ENCODE measurements at places on chromosomes 5 and 9.

GRCh38 chr5:145902421-145902820 lies 29.6 kb upstream of the GRXCR2 start:
- DNase-seq, result no peak

GRCh38 chr5:31720811-31721345 lies 81.9 kb downstream of the PDZD2 start:
- no peak for DNase-seq

GRCh38 chr5:4941161-4941560 lies 199.0 kb upstream of the ADAMTS16 start:
- no peak for DNase-seq

GRCh38 chr5:152568016-152568415 lies 162.9 kb upstream of the NMUR2 start:
- DNase-seq, result no peak

GRCh38 chr9:76415731-76416130 lies 21.5 kb upstream of the RFK start:
- no peak for DNase-seq

- DNase-seq, result no peak
These were observed 81.9 kb upstream of the SLC30A5 start for GRCh38 chr5:69011910-69012309.

DNA sequence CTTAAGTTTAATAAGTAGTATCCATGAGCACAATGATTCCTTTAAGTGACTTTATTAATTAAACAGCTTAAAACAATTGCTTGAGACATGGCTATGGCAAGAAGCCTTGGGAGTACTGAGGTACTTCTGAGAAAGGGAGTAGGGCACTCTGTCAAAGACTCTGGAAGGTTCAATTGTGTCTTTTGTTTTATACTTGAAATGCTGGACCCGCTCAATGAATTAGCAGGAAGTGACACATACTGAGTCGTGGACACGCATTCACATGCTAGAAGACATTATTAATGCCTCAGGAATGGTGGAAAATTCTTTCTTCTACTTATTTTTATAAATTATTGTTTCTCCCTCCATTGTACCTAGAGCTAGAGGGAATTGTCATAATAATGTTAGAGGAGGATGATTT lies 347.3 kb upstream of the ZNF608 start:
- DNase-seq, result no peak

DNA sequence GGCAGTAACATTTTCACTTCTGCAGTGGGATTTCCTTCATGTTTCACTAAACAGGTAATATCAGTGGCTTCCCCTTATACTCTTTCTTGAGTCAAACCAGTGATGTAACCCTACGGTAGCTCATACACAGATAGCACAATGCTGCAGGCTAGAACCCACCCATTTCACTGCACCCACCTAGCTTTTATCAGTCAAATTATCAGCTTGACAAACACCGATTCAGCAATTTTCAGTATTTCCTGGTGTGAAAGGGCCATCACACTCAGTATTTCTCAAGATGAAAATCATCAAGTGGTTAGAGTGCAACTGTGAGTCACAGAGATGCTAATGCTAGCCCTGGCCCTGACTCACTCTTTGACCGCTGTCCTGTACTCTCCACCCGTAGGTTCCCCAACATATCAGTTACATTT lies 242.3 kb upstream of the PTGER4 start:
- peak; percentile 24 for DNase-seq

DNA sequence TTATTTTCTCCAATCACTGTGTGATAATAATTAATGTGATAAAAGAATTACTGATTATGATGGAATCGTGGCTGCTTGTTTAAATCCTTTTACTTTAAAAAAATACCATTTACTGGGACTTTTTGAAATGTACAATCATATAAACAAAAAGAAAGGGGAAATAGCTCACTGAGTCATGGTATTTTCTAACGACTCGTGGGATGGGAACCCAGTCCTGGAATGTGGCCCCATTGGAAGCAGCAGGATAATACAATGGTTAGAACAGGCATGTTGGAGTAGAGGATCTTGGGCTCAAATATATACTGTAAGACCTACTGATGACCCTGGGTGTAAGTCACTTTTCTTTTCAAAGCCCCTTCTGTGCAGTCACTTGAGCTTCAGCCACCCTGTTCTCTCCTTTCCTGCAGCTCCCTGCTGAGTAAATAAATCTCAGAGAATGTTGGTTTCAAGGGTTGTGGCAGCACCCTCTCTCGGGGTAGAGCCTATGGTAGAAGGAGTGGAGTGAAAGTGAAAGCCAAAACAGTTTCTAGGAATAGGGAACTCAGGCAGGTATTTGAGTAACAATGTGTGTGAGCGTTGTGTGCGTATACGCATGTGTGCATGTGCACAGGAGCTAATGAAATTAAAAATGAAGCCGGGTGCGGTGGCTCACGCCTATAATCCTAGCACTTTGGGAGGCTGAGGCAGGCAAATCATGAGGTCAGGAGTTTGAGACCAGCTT lies 40.8 kb upstream of the LARP1 start:
- no peak for DNase-seq

GRCh38 chr5:132841305-132841704 lies 10.9 kb upstream of the SHROOM1 start:
- no peak for DNase-seq

DNA sequence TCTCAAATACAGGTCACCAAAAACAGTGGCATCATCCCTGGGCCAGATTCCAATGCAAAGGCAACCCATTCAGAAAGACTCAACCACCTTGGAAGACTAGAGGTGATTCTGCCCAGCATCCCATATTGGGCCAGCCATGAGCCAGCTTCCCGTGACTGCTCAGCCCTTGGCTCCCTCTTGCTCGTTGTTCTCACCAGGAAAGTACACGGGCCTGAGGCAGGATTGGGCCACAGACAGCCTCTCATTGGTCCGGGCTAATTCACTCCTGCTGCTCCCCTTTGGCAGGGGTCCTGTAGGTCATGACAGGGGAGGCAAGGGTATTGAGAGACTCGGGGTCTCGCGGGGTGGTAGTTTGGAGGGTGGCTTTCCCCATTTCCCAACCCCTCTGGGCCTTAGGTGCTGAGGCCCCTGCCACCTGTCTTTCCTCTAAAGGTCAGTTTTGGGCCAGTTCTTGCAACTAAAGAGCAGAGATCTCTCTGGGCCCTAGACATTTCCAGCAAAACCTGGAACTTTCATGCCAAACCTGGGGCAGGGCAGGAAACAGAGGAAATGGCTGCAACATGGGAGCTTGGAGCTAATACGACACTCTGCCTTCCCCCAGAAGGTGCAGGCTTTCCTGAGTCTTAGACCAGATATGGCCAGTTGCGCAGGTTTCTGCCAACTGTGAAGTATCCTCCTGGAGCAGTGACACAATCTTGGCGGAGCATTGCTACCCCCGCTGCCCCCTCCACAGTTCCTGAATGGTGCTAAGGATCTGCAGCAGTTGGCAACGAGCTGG lies 22.0 kb upstream of the FGFR4 start:
- no peak for DNase-seq

GRCh38 chr5:179797741-179798140 lies 4.0 kb downstream of the LTC4S start:
- DNase-seq, result no peak

DNA sequence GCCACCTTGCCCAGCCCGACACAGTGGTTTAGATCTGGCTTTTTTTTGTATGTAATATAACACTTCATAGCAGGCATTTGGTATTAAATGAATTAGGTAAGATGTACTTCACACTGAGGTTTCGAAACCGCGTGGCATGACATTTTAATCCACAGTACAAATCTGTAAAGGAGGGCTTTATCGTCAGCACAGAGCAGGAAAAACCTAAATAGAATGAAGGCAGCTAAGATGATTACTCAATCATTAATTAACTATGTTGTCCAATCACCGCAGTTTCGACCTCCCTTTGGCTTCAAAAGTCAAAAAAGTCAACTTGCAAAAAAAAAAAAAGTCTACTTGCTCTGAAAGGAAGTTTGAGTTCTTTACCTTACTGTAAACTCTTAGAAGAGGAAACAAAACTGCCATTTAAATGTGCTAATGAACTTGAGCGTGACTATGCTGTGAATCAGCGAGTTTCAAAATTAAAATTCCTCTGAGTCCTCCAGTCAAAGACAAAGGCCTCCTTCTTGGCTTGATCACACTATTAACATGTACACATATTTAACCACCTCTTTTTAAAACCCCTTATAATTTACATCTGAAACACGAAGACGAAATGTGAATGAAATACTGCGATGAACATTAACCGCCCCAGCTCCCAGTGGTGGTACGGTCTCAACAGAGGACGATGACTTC lies 698 bp upstream of the SEC24A start:
- DNase-seq, result no peak

GRCh38 chr9:84811072-84811750 lies 141.7 kb downstream of the NTRK2 start:
- DNase-seq, result no peak

DNA sequence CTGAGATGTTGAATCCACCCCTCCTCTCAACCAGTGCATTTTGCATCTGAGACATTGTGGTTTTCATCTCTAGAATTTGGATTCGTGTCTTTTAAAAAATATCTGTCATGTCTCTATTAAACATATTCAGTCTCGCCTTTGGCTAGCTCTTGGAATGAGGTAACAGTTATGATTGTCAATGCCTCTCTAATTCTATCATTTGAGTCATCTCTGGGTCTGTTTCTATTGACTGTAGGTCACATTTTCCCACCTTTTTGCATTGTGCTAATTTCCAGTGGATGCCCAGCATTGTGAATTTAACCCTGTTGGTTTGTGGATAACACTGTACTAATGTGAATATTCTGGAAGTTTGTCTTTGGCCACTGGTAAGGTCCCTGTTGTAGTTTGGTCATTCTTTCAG lies 8.4 kb upstream of the SLC6A3 start:
- no peak for DNase-seq

GRCh38 chr9:131739959-131740648 lies at the start of gene RAPGEF1:
Gene RAPGEF1, minus strand, starts transcription at chr9:131740076. Its CDS starts 246 bp downstream, at chr9:131739830.
- peak; percentile 77 for DNase-seq

DNA sequence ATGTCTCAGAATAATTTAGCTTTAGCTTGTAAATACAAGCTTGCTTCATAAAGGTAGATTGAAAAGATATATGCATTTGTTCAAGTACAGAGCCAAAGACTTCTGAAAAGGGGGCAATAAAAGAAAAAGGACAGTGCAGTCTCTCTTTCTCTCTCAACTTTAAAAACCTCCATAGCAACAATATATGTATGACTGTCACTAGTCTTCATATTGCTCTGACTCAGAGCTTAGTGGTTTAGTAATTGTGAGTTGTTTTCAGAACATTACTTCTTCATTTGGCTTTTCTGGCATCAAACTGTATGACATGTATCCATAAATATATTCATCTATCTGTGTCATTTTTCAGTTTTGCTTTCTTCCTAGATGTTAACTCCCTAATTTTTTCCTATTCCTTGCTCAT lies 194.6 kb upstream of the KIF2A start:
- no peak for DNase-seq
